Natural killer cell treated with Interleukin-12 subunit alpha and Interleukin-12 subunit beta and Interleukin-15 and Interleukin-18, amount 100 ng/mL, for 72 hours (primary cell): ENCODE measurements at places on chromosomes 3 and 15. TPM values are rescaled to one million over a fixed set of nuclear protein-coding genes. Genes with fewer than 3 reads are reported as not detected.

The SEMA3F gene
- total RNA-seq: 0.81 TPM

The GALNT15 gene
- not detected for total RNA-seq

The CYP8B1 gene
- not detected for total RNA-seq

The SGO1 gene
- 11.0 TPM for total RNA-seq

The SAMD7 gene
- not detected for total RNA-seq

The HCLS1 gene
- total RNA-seq: 297 TPM

The ADIPOQ gene
- total RNA-seq: not detected

The HCN4 gene
- not detected for total RNA-seq

The STARD9 gene
- 22.6 TPM for total RNA-seq

The RAB6B gene
- total RNA-seq: 0.21 TPM

DNA sequence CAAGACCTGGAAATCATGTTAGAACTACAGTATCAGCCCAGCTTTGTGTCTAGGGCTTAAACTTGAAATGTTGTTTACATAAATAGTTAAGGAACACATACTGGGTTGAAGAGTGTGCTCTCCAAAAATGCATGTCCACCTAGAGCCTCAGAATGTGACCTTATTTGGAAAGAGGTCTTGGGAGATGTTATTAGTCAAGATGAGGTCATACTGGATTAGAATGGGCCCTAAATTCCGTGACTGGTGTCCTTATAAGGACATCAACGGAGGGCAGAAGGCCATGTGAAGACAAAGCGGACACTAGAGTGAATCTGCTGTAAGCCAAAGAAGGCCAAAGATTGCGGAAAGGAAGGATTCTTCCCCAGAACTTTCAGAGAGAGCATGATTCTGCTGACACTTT is 759.2 kb upstream of the CFAP20DC start:
- no peaks in the 10 kb centered on the region for H3K4me1 ChIP-seq
- H3K27ac ChIP-seq: no peak overlapping the region
- no peak for DNase-seq
- H3K4me3 ChIP-seq: no peak overlapping the region
- H3K36me3 ChIP-seq: no peaks in the 10 kb centered on the region
- no peaks in the 10 kb centered on the region for H3K27me3 ChIP-seq

DNA sequence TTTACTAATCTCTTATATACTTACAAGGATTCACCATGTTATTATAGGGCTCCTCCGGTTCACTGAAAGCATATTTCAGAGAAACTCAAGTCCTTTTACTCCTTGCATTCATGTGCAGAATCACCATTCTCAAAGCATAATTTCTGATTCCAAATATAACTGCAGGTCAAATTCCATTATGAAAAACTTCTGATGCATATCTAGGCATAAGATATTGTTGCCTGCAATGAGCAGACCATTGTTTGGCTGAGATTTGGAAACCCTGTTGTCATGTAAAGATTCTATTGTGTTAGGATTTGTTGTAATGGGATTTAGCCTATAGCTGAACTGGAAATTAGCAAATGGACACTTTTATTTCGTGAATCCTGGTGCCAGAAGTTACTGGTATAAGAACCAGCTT is 69.5 kb upstream of the PRICKLE2 start:
- H3K27ac ChIP-seq: no peak overlapping the region
- no peaks in the 10 kb centered on the region for H3K4me1 ChIP-seq
- H3K36me3 ChIP-seq: peaks cover 5% of the 10 kb centered on the region
- DNase-seq: no peak

GRCh38 chr3:156416846-156417558 is 137.9 kb downstream of the SSR3 start:
- no peak overlapping the region for H3K27ac ChIP-seq
- DNase-seq: no peak
- no peaks in the 10 kb centered on the region for H3K36me3 ChIP-seq
- peaks cover 32% of the 10 kb centered on the region for H3K27me3 ChIP-seq
- H3K4me3 ChIP-seq: no peak overlapping the region
- H3K4me1 ChIP-seq: no peaks in the 10 kb centered on the region

DNA sequence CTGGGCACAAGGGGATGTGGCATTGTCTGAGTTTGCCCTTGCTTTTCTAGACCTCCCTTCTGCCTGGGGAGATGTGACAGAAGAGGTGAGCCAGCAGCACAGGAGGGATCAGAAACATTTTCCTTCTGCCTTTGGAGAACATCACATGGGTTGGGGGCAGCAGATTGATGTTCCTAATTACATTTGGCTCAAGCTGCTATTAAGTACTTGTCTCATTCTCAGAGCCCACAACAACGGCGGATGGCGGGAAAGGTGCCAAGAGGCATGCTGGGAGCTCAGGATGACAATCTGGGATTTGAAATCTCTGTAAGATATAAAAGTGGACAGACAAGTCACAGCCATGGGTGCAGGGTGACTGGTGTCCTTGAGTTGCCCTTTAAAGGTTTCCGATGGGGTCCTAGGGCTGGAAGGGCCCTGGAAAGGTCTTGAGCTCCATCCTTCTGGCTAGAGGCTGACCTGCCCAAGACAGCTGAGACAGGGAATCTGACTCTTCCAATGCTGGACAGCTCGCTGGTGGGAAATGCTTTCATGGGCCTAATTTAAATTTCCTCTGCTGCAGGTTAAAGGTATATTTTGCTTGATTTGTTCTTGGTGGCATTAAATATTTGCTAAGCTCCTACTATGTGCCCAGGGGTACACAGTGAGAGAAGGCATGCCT is 2.4 kb upstream of the CORO2B start:
- peaks cover 40% of the 10 kb centered on the region for H3K27me3 ChIP-seq
- H3K4me1 ChIP-seq: peaks cover 6% of the 10 kb centered on the region
- H3K36me3 ChIP-seq: no peaks in the 10 kb centered on the region

DNA sequence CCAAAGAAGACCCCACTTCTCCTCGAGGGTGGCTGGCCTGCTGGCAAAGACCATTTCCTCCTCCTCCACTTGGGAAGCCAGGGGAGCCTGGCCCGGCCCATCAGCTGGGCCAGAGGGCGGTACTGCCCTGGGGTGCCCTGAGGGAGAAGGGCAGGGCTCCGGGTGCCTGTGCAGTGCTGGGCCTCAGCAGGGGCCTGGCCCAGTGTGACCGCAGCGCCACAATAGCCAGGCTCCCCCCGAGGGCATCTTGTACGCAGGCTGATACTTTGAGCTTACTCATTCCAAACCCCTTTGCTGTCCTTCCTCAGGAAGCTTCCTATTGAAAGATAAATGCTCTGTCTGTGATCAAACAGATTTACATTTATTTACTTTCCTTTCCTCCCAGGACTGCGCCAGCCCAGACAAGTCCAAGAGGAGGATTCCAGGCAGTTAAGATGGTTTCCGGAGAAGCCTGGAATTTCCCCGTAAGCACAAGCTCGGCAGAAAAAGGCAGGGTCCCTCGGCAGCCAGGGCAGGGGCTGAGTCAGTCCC is 240.1 kb downstream of the XXYLT1 start:
- no peaks in the 10 kb centered on the region for H3K27me3 ChIP-seq
- no peak overlapping the region for H3K27ac ChIP-seq
- H3K4me1 ChIP-seq: no peaks in the 10 kb centered on the region
- H3K4me3 ChIP-seq: no peak overlapping the region
- no peak for DNase-seq

DNA sequence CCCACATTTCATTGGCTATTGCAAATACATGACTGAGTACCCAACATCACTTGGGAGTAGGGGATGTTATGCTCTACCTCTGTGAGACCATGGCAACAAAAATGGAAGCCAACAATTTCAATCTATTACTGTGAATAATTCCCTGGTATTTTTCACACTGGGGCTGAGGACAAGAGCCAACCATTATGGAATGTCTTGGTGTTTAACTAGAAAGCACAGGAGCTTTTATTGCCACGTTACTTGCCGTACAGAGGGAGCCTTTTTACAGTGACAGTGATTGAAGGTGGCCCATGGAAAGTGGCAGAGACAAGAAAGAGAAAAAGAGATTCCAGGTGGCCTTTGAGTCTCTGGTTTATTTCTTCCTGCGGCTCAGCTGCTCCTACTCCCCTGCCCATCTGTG is 105.7 kb upstream of the TBC1D5 start:
- H3K27ac ChIP-seq: no peak overlapping the region
- no peak overlapping the region for H3K4me3 ChIP-seq
- no peaks in the 10 kb centered on the region for H3K4me1 ChIP-seq
- no peak for DNase-seq

DNA sequence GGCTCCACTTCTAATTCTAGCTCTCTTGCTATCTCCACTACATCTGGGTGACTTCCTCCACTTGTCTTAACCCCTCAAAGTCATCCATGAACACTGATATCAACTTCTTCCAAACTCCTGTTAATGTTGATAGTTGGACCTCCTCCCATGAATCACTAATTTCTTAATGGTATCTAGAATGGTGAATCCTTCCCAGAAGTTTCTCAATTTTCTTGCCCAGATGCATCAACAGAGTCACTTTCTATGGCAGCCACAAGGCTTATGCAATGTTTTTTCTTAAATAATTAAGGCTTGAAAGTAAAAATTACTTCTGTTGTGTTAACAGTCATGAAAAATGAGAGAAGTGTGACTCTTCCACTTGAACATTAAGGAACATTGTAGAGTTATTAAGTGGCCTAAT is 164.3 kb downstream of the PCCB start:
- H3K27me3 ChIP-seq: no peaks in the 10 kb centered on the region
- no peak for DNase-seq
- H3K36me3 ChIP-seq: peaks cover 6% of the 10 kb centered on the region
- peaks cover 7% of the 10 kb centered on the region for H3K4me1 ChIP-seq

GRCh38 chr3:197833930-197834715 is 43.1 kb downstream of the LRCH3 start:
- no peaks in the 10 kb centered on the region for H3K4me1 ChIP-seq
- H3K27me3 ChIP-seq: no peaks in the 10 kb centered on the region
- no peak for DNase-seq
- no peak overlapping the region for H3K27ac ChIP-seq
- peaks cover 22% of the 10 kb centered on the region for H3K36me3 ChIP-seq

GRCh38 chr15:39695793-39696192 is 86.8 kb downstream of the FSIP1 start:
- H3K27ac ChIP-seq: no peak overlapping the region
- H3K4me3 ChIP-seq: no peak overlapping the region
- no peaks in the 10 kb centered on the region for H3K4me1 ChIP-seq

GRCh38 chr3:66729687-66730393 is 229.0 kb upstream of the LRIG1 start:
- H3K27me3 ChIP-seq: peaks cover 18% of the 10 kb centered on the region
- no peak for DNase-seq
- no peak overlapping the region for H3K4me3 ChIP-seq
- H3K36me3 ChIP-seq: no peaks in the 10 kb centered on the region

DNA sequence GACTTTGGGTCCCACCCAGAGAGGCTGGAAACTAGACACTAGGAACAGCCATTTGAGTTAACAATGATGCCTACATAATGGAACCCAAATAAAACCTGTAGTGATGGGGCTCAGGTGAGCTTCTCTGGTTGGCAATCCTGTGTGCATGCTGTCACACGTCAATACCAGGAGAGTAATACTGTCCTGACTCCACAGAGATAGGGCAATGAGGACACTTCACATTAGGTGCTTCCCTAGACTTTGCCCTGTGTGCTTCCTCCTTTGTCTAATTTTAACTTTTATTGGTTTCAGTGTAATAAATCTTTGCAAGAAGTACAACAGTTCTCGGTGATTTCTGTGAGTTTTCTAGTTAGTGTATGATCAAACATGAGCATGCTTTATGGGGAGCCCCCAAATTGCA is 281.8 kb upstream of the ARRDC4 start:
- H3K36me3 ChIP-seq: no peaks in the 10 kb centered on the region
- H3K27ac ChIP-seq: no peak overlapping the region
- H3K4me3 ChIP-seq: no peak overlapping the region
- no peak for DNase-seq
- no peaks in the 10 kb centered on the region for H3K27me3 ChIP-seq

- H3K36me3 ChIP-seq: no peaks in the 10 kb centered on the region
- H3K27ac ChIP-seq: no peak overlapping the region
- no peaks in the 10 kb centered on the region for H3K27me3 ChIP-seq
- H3K4me1 ChIP-seq: no peaks in the 10 kb centered on the region
- no peak for DNase-seq
Observed at GRCh38 chr3:101279162-101279561, 41.2 kb downstream of the IMPG2 start.

DNA sequence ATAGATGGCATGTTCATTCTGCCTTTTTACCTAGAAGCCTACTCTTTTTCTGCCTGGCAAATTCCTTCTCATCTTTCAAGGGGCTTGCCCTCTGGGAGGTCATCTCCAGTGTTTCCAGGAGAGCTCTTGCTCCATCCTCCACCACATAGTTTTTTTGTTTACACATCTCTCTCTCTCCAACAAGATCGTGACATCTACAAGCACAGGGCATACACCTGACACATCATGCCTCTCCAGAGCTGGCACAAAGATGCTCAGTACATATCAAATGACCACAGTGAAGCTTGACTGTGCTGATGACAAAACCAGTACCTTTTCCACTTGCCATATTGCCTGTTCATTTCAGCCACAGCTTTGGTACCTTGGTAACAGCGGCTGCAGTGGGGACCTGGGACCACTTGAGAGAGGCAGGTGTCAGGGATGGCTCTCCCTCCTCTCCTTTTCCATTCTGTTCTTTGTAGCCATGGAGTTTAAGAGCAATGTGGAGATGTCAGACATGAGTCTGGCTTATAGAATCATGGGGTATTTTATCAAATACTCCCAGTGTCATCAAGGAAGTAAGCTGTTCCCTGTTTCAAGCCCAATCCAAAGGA is 15.4 kb downstream of the ALPK3 start:
- no peak overlapping the region for H3K4me3 ChIP-seq
- no peak overlapping the region for H3K27ac ChIP-seq
- H3K4me1 ChIP-seq: no peaks in the 10 kb centered on the region
- DNase-seq: no peak
- H3K36me3 ChIP-seq: no peaks in the 10 kb centered on the region

GRCh38 chr3:154223519-154223918 is 100.8 kb downstream of the DHX36 start:
- H3K4me1 ChIP-seq: no peaks in the 10 kb centered on the region
- peaks cover 7% of the 10 kb centered on the region for H3K27me3 ChIP-seq
- no peak for DNase-seq
- H3K27ac ChIP-seq: no peak overlapping the region
- H3K4me3 ChIP-seq: no peak overlapping the region

GRCh38 chr15:61729646-61730045 is 330.6 kb downstream of the VPS13C start:
- H3K4me3 ChIP-seq: no peak overlapping the region
- peaks cover 29% of the 10 kb centered on the region for H3K27me3 ChIP-seq
- H3K27ac ChIP-seq: no peak overlapping the region
- no peak for DNase-seq

DNA sequence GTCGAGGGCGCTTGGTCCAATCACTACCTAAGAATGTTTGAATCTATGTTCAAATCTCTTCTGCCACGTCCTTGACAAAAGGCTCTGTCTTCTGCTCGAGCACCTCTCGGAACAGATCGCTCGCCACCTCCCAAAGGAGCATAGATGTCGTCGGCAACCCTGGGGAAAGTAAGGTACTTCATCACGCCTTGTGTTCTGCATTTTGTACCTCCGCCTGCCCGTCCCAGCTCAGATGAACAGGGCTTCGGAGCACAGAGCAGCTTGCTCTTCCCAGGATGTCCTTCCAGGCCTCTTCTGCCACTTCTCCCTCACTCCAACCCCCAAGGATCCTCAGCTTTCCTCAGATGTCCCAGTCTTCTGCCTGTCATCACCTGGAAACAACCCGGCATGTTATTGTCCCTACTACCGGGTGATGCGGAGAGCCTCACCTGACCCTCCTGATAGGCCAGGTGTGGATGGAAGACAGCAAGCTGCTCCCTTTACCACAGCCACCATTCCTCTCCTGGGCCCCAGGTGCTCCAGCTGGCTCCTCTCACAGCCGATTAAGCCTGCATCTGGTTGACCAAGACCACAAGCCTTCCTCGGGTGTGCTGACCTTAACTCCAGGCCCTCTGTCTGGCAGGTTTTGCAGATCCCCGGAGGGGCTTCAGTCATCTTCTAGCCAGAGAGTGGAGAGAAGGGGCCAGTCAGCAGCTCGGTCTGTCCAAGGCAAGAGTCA is 270.5 kb downstream of the FAM43A start:
- H3K4me1 ChIP-seq: no peaks in the 10 kb centered on the region
- H3K4me3 ChIP-seq: no peak overlapping the region
- no peak overlapping the region for H3K27ac ChIP-seq
- peaks cover 11% of the 10 kb centered on the region for H3K27me3 ChIP-seq
